Effector memory CD4-positive, alpha-beta T cell (primary cell): ENCODE measurements at places on chromosomes 4 and X.

DNA sequence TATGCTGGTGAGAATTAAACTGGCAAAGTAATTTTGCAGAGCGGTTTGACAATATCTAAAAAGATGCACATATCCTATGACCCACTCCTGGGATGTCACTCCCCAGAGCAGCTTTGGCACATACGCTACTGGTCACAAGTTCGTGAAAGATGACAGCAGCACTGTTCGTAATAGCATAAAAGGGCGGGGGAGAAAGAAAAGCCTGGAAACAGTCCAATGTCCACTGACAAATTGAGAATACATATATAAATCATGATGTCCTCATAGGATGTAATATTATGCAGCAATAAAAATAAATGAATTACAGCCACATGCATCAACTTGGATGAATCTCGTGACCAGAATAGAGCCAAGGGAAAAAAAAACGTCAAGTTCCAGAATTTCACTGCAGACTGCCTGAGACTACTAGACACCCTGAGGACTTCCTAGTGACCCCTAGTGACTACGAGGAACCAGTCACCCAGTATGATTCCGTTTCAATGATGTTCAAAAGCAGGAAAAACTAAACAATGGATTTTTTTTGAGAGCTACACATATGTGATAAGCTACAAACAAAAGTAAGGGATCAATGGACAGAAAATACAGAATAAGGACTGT lies 1.8 kb downstream of the PCSK1N start:
- no peak for DNase-seq

GRCh38 chr4:40334591-40335524 lies at the start of gene CHRNA9:
Gene CHRNA9 (plus strand): TSS chr4:40335333. CDS start chr4:40335468, 135 bp downstream.
- no peak for DNase-seq

- no peak for DNase-seq
Measured at GRCh38 chr4:89277412-89277811, 30.2 kb downstream of the GPRIN3 start.

DNA sequence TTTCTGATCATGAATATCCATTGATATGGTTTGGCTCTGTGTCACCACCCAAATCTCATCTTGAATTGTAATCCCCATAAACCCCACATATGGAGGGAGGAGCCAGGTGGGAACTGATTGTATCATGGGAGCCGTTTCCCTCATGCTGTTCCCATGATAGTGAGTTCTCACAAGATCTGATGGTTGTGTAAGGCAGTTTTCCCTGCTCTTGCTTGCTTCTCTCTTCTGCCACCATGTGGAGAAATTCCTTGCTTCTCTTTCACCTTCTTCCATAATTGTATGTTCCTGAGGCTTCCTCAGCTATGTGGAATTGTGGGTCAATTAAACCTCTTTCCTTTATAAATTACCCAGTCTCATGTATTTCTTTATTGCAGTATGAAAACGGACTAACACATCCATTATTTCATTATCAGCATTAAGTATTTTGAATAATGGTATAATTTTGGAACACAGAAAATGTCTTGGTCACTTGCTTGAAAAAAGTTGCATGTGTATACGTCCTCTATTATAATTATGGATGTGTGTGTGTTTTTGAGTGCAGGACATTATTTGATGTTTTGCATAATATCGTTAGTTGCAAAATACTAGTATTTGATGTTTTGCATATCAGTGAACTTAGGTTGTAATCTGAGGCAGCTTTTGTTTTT lies 334.6 kb downstream of the PCDH10 start:
- no peak for DNase-seq

DNA sequence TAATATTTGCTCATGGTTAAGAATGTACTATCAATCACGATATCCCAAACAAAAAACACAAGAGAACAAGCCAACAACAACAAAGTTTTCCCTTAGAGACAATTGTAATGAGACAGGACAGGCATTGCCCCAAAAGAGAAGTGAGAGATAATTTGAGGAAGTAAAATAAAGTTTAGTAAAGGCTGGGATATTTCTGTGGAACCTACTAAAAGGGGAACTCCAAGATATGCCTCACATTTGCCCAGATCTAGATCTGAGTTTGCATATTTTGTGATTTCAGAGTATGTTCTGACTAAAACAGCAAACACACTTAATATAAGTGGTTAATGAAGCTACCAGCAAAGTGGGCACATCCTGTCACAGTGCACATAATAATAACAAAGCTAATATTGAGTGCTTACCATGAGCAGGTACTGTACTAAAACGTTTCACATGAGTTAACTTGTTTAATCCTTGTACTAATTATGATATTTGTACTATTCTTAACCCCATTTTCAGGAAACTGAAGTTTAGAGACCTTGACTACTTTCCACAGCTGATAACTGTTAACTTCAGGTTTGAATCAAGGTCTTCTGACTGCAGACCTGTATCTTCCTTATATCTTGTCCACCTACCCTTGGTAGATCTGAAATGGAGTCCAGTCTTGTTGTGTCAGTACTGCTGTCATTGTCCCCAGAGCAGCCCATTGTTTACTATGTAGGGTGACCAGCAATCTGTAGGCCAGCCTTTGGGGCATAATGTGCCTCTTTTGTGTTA lies 26.0 kb upstream of the BMP2K start:
- DNase-seq: no peak

DNA sequence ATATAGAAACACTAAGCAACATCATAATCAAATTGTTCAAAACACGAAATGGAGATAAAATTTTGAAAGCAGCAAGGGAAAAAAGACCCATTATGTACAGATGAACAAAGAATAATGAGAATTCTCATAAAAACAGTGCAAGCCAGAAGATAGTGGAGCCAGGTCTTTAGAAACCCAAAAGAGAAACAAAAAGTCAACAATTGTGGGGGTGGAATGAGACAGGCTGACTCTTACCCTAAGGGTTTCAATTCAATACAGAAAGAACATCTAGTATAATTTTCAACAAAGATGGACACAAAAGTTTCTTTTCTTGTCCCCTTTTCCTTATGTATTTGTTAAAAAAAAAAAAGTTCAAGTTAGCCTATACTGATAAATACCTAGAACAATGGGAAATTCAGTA lies 34.0 kb upstream of the MAGEB2 start:
- no peak for DNase-seq

GRCh38 chr4:138086611-138087041 lies 155.5 kb downstream of the SLC7A11 start:
- no peak for DNase-seq

GRCh38 chr4:1567808-1568581 lies 116.1 kb downstream of the FAM53A start:
- no peak for DNase-seq

GRCh38 chr4:18388039-18388438 lies 366.5 kb upstream of the LCORL start:
- no peak for DNase-seq

DNA sequence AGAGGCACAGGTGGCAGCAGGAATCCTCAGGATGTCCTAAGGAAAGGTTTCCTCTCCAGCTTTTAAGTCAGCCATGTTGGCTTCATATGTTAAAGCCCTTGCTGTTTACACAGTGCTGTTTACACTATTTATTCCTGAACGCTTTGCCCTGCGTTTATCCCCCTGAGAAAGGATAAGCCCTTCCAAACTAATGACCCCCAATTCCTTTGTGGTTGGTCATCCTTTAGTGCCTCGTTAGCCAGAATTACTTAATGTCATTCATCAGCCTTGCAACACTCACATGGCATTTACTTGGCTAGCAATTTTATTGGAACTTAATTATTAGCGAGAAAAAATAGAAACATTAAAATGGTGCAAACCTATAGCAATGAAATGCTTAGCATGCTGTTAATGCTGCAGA lies 23.8 kb downstream of the VCX2 start:
- no peak for DNase-seq

- DNase-seq: no peak
Measured at GRCh38 chr4:86959588-86960500, 25.0 kb downstream of the AFF1 start.

GRCh38 chr4:46390355-46391058 lies 579 bp upstream of the GABRA2 start:
- no peak for DNase-seq

GRCh38 chrX:54044877-54045338 lies 635 bp upstream of the PHF8 start:
- no peak for DNase-seq

DNA sequence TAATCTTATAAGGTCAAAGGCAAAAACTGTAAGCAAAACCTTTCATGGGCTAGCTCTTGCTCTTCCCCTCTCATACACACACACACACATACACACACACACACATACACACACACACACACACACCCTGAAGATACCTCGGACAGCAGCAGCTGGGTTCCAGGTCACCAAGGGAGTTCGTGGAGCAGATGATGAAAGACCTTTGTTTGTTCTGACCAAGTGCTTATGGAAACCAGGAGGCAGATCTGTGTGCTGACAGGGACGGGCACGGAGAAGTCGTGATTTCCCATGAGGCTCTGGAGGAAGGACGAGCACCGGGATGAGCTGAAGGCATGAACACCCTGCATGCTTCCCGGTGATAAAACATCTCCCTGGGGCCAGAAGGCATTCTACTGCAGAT lies 35.4 kb upstream of the CRMP1 start:
- no peak for DNase-seq

DNA sequence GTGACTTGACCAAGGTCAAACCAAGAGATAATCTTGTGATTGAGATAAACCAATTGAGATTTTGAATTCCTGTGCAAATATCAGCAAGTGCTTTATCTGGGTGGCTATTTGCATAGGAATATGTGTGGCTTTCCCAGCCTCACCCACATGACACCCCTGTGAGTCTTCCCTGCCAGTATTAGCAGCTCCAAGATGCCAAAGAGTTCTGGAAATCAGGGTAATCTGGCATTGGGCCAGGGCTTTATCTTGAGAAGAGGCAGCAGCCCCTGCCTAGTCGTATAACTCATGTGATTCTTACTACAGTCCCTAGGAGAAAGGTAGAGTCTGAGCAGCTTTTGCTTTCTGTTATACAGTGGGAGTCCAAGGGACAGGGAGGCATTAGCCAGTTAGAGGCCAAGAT lies 87.7 kb downstream of the RLIM start:
- no peak for DNase-seq

- DNase-seq: no peak
Measured at GRCh38 chr4:105061136-105061696, 85.5 kb upstream of the TET2 start.

GRCh38 chr4:158122501-158122900 lies 50.3 kb downstream of the GASK1B start:
- DNase-seq: no peak

DNA sequence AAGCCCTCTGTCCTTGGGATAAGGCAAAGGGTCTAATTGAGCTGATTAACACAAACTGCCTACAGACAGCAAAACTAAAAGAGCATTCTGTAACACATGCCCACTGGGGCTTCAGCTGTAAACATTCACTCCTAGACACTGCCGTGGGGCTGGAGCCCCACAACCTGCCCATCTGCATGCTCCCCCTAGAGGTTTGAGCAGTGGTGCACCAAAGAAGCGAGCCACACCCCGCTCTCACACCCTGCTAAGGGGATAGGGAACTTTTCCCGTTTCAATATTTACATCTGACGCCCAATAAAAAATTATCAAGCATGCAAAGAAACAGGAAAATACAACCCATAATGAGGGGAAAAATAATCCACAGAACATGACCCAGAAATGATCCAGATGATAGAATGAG lies 46.9 kb upstream of the HSD17B10 start:
- DNase-seq: no peak

DNA sequence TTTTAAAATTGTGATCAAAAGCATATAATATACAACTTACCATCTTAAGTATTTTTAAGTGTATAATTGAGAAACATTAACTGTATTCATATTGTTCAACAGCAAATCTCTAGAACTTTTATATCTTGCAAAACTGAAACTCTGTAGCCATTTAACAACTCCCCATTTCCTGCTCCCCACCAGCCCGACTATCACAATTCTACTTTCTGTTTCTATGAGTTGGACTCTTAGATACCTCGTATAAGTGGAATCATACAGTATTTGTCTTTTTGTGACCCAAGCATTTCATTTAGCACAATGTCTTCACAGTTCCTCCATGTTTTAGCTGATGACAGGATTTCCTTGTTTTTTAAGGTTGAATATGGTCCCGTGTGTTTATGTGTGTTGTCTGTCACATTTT lies 106.0 kb downstream of the LRBA start:
- no peak for DNase-seq

GRCh38 chr4:38868059-38868960 lies 704 bp downstream of the FAM114A1 start:
- no peak for DNase-seq

DNA sequence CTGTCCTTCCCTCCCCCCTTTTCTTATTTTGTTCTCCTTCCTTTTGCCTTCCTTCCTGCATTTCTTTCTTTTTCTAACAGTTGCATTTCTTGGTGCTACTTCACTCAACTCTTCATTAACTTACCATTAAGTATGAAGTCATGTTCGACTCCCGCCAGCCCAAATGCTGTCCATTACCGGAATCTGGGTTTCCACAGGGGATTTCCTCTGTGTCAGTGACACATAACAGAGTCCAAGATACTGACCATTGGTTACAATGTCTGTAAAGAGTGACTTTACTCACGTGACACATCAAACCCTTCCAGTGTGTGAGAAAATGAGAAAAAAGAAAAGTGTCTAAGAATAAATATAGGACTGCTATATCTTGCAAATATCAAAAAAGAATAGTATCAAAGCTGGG lies 500.0 kb upstream of the FRG1 start:
- no peak for DNase-seq

DNA sequence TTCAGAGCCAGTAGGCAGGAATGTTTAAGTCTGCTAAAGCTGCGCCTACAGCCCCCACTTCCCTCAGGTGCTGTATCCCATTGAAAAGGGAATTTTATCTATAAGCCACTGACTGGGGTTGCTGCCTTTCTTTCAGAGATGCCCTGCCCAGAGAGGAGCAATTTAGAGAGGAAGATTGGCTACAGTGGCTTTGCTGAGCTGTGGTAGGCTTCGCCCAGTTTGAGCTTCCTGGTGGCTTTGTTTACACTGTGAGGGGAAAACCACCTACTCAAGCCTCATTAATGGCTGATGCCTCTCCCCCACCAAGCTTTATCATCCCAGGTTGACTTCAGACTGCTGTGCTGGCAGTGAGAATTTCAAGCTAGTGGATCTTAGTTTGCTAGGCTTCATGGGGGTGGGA lies 67.7 kb upstream of the PRDM5 start:
- no peak for DNase-seq

DNA sequence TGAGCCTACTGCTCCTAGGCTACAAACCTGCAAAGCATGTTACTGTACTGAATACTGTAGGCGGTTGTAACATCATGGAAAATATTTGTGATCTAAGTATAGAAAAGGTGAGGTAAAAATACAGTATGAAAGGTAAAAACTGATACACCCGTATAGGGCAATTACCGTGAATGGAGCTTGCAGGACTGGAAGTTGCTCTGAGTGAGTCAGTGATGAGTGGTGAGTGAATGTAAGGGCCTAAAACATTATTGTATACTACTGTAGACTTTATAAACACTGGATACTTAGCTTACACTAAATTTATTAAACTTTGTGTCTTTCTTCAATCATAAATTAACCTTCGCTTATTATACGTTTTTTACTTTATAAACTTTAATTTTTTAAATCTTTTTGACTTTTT lies 3.7 kb downstream of the KIF4A start:
- DNase-seq: no peak

- DNase-seq: no peak
Measured at GRCh38 chr4:65552057-65552456, 118.2 kb downstream of the EPHA5 start.

GRCh38 chrX:13983734-13984133 lies 46.0 kb downstream of the GEMIN8 start:
- DNase-seq: no peak

- no peak for DNase-seq
Measured at GRCh38 chr4:185640811-185641675, 105.7 kb upstream of the PDLIM3 start.

- no peak for DNase-seq
Measured at GRCh38 chr4:116387937-116388474, 697.4 kb downstream of the TRAM1L1 start.
